NCI-H446 (cell line): ENCODE measurements at places on chromosomes 7 and 10.

DNA sequence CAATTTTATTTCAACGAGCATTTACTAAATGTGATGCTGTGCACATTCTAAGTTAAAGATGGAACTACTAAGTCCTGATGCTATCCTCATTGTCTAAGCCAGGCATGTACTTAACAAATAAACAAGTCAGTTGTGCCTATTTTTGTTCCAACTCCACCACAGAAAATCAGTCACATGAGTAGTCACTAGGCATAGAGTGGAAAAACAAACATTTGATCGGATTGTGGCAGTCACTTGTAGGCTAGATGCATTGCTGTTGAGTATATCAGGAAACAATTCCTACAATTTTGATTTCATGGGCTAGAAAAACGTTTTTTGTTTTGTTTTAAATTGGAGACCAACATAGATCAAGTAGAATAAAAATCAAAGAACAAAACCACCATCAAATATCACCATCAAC lies 177.6 kb upstream of the SLC25A13 start:
- DNase-seq = no peak

GRCh38 chr10:62308101-62308500 lies 39.5 kb upstream of the RTKN2 start:
- DNase-seq = no peak

GRCh38 chr7:2821161-2821841 lies 22.8 kb downstream of the GNA12 start:
- DNase-seq = no peak

GRCh38 chr10:70286616-70287015 lies 2.8 kb upstream of the NPFFR1 start:
- no peak for DNase-seq

- no peak for DNase-seq
Measured at GRCh38 chr10:997266-998022, 9.2 kb downstream of the GTPBP4 start.

DNA sequence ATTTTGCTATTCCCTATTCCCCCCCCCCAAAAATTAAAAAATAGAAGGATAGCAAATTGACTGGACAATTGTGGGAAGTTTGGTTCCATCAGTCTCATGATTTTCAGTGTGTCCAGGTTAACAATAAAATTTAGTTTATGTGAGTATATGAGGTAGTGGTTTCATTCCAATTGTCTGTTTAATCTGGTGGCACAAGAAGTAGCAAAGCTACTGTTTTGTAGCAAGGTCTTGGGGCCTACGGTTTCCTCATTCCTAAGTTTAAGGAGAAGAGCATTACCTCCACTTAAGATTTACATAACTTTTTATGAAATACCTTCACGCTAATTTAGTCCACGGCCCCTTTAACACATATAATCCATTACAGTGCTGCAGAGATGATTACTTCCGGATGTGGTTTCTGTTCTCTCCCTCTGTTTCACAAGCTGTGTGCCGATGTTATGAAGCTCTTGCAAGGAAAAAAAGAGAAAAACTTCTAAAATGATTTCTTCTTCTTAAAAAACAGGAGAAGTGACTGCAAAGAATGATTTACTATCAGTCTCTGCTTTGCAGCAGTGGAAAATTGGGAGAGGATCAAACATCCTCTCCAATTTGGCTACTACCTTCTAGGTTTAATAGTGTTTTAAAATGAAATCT lies 32.7 kb upstream of the NPVF start:
- DNase-seq = no peak

GRCh38 chr7:2926896-2927405 lies 82.8 kb upstream of the GNA12 start:
- no peak for DNase-seq

- no peak for DNase-seq
Measured at GRCh38 chr7:676246-676971, 50.1 kb upstream of the DNAAF5 start.
